ENCODE measurements at places on chromosomes 11 and 22.
A peak's percentile ranks its signal among the peaks of the same experiment; 100 is the strongest.

DNA sequence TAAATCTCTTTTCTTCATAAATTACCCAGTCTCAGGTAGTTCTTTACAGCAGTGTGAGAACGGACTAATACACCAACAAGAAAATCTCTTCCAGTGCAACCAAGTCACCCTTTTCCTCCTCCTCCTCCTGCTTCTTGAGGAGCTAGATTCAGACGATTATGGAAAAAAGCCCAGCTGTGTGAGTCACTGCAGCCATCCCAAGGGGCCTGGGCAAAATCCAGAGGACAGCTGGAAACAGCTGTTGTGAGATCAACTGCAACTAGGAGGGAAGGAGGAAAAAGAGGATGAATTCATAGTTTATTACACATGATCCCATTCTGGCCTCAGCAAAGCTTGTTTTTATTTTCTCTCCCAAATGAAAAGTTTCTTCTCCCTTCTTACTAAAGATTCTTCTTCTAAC is 32.9 kb downstream of the RBFOX2 start:
- DNase-seq = peak; percentile 35

GRCh38 chr22:49717322-49717919 is 110.3 kb downstream of the BRD1 start:
- DNase-seq = no peak

DNA sequence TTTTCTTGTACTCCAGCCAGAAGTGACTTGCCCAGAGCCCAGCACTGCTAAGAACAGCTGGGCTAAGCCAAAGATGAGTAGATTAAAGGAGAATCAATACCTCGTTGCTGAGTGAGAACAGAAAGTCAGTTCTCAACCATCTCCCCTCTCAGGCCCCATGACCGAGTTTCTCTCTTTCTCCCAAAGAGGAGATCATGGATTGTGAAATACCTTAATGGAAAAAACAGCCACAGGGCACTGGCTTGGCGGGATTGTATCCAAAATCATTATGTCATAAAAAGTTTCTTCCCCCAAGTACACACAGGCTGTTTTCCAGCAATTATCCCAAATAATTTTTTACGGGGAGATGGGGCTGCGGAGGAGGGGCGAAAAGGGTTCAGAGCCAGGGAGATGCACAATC is 111.8 kb upstream of the TMEM45B start:
- no peak for DNase-seq

GRCh38 chr11:116548256-116548655 is 224.5 kb downstream of the BUD13 start:
- DNase-seq = no peak

DNA sequence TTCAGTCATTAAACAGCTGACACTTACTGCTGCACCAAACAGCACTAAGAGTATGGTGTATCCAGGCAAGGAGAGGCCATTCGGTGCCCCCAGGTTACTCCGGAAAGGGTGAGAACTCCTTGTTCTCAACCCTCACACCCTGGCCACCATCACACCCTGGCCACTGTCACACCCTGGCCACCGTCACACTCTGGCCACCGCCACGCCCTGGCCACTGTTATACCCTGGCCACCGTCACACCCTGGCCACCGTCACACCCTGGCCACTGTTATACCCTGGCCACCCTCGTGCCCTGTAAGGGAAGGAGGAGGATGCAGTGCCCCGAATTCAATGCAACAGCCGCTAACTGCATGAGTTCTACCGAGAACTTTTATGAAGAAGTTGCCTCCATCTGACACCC is 644.4 kb downstream of the TBC1D22A start:
- no peak for DNase-seq

DNA sequence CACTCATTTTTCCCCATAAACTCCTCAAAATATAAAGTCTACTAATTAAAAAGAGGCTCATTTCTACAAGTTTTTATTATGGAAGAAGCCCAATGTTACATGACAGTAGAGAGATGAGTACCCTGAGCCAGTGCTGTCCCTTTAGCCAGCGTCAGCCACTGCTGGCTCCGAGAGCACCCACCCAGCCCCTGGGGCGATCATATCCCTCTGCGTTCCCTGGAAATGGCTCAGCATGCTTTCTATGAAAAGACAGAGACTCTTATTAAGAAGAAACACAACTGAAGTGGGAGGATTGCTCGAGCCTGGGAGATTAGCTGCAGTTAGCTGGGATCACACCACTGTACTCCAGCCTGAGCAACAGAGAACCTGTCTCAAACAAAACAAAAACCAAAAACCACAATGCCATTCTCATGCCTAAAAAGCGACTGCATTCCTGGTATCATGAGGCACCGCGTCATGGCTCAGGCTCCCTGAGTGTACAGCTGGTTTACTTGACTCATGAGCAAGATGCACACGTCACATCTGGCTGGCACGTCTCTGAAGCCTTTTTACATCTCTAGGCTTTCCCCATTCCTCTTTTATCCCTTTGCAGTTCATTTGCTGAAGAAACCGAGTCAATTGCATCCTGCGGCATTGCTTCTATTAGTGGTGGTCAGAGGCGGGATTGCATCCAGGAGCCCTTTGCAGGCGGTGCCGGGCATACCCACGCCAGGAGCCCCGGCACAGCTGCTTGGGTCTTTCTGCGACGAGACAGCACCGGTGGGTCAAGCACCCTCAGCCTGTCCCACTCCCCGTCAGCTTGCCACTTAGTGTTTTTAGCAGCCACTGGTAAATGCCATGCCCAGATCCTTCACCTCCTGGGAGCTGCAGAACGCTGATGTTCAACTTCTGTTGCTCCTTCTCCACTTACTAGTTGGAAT is 119.9 kb downstream of the CTTN start:
- DNase-seq = no peak

- DNase-seq = no peak
These were observed 12.0 kb downstream of the BRSK2 start for GRCh38 chr11:1401656-1402221.

DNA sequence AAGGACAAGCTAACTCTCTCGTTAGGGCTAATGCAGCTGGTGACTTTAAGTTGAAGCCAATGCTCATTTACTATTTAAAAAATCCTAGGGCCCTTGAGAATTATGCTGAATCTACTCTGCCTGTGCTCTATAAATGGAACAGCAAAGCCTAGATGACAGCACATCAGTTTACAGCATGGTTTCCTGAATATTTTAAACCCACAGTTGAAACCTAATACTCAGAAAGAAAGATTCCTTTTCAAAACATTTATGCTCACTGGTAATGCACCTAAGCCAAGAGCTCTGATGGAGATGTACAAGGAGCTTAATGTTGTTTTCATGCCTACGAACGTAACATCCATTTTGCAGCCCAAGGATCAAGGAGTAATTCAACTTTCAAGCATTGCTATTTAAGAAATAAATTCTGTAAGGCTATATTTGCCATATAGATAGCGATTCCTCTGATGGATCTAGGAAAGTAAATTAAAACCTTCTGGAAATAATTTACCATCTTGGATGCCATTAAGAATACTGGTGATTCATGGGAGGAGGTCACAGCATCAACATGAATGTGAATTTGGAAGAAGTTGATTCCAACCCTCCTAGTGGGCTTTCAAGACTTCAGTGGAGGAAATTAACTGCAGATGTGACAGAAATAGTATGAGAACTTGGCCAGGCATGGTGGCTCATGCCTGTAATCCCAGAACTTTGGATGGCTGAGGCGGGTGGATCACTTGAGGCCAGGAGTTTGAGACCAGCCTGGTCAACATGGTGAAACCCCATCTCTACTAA is 14.5 kb downstream of the XNDC1N start:
- DNase-seq = no peak

- no peak for DNase-seq
These were observed 1.5 kb downstream of the MIEF1 start for GRCh38 chr22:39503630-39504029.

- DNase-seq = peak; percentile 89
These were observed 13.8 kb downstream of the CARS1 start for GRCh38 chr11:3043315-3043871.

DNA sequence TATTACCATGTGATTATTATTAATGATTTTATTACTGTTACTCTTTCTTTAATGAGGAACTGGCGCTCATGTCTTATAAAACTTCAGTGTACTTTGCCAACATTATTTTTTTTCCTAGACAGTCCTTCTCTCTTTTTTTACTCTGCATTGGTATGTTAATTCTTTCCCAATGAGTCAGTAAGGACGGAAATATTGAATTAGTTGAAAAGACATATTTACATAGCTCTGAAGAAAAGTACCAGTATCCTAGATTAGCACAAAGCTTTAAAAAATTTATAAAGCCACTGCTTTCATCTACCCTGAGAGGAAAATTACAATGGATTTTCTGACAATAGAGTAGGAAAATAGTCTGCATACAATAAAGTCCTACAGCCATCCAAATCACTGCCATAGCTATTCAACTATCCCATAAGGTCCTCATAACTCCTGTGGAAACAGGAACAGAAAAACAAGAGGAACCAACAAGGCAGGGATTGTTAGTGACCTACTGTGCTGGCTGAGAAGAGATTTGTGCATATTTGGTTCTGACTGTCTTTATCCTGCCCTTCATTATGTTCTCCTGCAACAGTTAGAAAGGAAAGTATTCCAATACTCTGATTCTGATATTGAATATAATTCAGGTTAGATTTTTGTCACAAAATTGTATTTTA is 314.4 kb downstream of the AASDHPPT start:
- DNase-seq = no peak

DNA sequence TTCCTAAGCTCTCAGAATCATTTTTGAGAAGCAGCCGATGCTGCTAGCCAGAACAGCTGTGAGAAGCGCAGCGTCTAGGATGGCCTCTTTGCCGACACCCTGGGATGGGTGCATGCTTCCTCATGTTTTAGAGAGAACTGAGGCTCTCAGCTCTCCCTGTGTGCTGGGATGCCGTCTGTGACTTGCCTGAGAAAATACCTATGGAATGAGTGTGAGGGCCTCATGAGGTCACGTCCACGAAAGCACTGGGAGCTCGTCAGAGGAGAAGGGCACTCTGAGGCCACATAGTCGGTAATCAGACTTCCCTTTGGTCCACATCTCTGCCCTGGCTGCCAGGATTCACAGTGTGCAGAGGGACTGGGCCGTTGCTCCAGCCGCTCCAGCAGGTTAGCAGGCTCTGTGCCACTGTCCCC is 54.7 kb downstream of the MICAL3 start:
- DNase-seq = no peak

DNA sequence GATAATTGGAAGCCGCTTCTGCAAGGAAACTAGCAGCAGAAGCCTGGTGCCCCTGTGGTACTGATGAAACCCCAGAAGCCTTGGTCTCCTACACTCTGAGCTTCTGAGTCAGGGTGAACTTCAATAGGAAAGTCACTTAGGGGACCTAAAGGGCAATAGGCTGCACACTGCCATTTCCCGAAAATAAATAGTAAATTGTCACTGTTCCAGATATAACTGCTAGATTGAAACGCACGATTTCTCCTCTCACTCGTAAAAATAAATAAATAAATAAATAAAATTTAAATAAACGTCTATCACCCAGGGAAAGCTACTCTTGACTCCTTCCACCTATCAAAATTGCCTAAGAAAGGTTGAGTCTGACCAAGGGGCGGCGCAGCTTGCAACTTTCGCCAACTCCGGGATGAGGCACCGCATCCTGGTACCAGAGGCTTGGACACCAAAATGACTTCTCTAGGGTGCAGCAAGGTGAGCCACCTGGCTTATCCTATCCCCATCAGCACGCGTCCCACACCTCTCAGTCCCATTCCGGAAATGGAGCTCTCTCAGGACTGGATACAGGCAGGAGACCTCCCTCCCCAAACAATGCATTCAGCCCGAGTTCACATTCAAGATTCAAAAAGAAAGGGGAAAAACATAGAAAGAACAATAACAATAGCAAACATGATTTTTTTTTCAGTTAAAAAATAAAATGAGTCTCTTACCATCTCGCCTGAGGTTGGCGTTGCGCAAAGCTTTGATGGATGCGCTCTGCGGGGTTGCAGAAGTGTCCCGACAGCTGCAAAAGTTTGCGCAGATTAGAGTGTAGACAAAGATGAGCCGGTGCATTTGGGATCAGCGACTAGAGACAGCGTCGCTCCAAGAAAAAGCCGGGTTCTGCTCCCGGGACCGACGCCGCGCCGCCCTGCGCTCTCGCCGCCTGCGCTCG is 583 bp downstream of the PDGFD start:
- DNase-seq = peak; percentile 50

DNA sequence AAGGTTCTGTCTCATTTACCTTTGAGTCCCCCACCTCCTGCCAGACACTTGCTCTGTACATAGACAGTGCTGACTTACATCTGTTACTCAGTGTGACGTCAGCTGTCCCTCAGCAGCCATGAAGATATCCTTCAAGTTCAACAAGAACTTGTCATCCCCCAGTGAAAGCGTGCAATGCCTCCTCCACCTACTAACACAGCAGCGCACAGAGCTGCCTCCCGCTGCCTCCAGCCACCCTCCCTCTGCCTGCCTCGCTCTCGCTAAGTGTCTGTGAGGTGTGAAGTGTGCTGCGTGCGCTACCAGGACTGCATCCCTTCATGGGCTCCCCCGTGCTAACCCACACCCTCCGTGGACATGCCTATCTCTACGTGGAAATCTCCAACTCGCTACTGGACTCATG is 621.4 kb downstream of the BRD1 start:
- DNase-seq = no peak

GRCh38 chr11:36048496-36049247 is 104.8 kb downstream of the LDLRAD3 start:
- no peak for DNase-seq

DNA sequence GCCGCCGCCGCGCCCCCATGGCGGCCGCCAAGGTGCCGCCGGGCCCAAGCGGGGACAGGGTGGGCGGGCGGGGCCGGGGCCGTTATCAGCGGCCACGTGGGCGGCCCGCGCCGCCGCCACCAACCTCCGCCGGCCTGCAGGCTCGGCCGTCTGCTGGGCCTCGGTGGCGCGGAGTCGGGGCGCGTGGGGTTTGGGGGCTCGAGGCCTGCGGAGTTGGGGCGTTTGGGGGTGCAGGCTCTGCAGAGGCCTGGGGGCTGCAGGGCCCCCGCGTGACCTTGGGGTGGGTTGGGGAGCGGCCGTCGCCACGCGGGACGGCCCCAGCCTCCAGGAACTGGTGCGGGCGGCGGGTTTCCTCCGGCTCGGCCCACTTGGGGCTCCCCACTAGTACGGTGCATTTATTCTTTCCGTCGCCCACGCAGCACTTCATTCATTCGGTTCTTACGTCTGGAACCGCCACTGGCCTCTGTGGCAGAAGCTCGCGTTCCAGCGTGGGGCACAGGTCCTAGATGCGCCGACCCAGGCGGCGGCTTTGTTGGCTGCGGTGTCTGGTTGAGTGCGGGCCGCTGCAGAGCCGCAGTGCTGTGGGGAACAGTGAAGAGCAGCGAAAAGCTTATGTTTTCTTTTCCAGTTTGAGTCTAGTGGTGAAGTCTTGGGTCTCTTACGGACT is 740 bp upstream of the TRMT2A start:
- DNase-seq = no peak

GRCh38 chr22:47011131-47011858 is 248.8 kb downstream of the TBC1D22A start:
- DNase-seq = no peak

- DNase-seq = no peak
These were observed 249.1 kb downstream of the FAT3 start for GRCh38 chr11:92473736-92474135.

GRCh38 chr11:96008161-96008720 is 84.3 kb upstream of the MTMR2 start:
- no peak for DNase-seq
